ENCODE measurements at places on chromosomes 4 and X. TPM values are rescaled to one million over a fixed set of nuclear protein-coding genes. Genes with fewer than 3 reads are reported as not detected.

GPR82 gene
- total RNA-seq, result not detected

CHM gene
- 28.8 TPM for total RNA-seq

NHS gene
- 5.3 TPM for total RNA-seq

MTNR1A gene
- total RNA-seq, result 0.14 TPM

LAGE3 gene
- total RNA-seq, result 20.4 TPM

SPIN2A gene
- total RNA-seq, result 0.22 TPM

TCEAL3 gene
- total RNA-seq, result 12.9 TPM

SLIT2 gene
- total RNA-seq, result 12.0 TPM

MAGEA4 gene
- not detected for total RNA-seq

PDE6B gene
- total RNA-seq, result not detected

DEFB131A gene
- total RNA-seq, result not detected

TAF9B gene
- 33.2 TPM for total RNA-seq

TEC gene
- total RNA-seq, result 0.72 TPM

FGD1 gene
- total RNA-seq, result 8.3 TPM

DACH2 gene
- 0.14 TPM for total RNA-seq

TLR6 gene
- 5.4 TPM for total RNA-seq

IBSP gene
- total RNA-seq, result 0.14 TPM

CTAG1A gene
- not detected for total RNA-seq

PCDH7 gene
- total RNA-seq, result 2.2 TPM

NPY5R gene
- not detected for total RNA-seq

PHKA1 gene
- 9.3 TPM for total RNA-seq

AVPR2 gene
- not detected for total RNA-seq

MID1 gene
- 4.6 TPM for total RNA-seq

TMEM255A gene
- total RNA-seq, result not detected

ERVMER34-1 gene
- total RNA-seq, result not detected

F8A2 gene
- total RNA-seq, result not detected

NAT8L gene
- total RNA-seq, result 0.66 TPM

CTAG2 gene
- total RNA-seq, result not detected

MAGEA8 gene
- not detected for total RNA-seq

PPEF2 gene
- total RNA-seq, result under 0.01 TPM

SNX12 gene
- total RNA-seq, result 78.7 TPM

CT47C1 gene
- not detected for total RNA-seq

INTU gene
- total RNA-seq, result 2.6 TPM

REPS2 gene
- 0.14 TPM for total RNA-seq

CYBB gene
- 0.14 TPM for total RNA-seq

GPM6B gene
- total RNA-seq, result not detected

FOXO4 gene
- 5.3 TPM for total RNA-seq

BEX5 gene
- not detected for total RNA-seq

FAM47E gene
- total RNA-seq, result not detected

MGARP gene
- total RNA-seq, result 3.3 TPM

PROM1 gene
- 0.14 TPM for total RNA-seq

PABPC1L2A gene
- total RNA-seq, result not detected

All from placental pericyte (primary cell).